SJCRH30 (cell line): ENCODE measurements at places on chromosomes 7 and 10. TPM values are rescaled to one million over a fixed set of nuclear protein-coding genes. Genes with fewer than 3 reads are reported as not detected.

- no peaks in the 10 kb centered on the region for H3K36me3 ChIP-seq
- peaks cover 6% of the 10 kb centered on the region; the same call in 1 of the 2 replicates for H3K4me1 ChIP-seq
- no peak overlapping the region for H3K4me3 ChIP-seq
- H3K27me3 ChIP-seq = no peaks in the 10 kb centered on the region
- H3K27ac ChIP-seq = no peak overlapping the region
Measured at GRCh38 chr7:87123105-87123504, 29.1 kb upstream of the DMTF1 start.

- H3K4me3 ChIP-seq = no peak overlapping the region
- no peaks in the 10 kb centered on the region for H3K27me3 ChIP-seq
- no peak overlapping the region for H3K27ac ChIP-seq
- H3K4me1 ChIP-seq = peaks cover 32% of the 10 kb centered on the region
- H3K36me3 ChIP-seq = no peaks in the 10 kb centered on the region
- DNase-seq = no peak
Measured at GRCh38 chr10:118978316-118978997, 51.1 kb upstream of the NANOS1 start.

GRCh38 chr7:4024806-4025205, 657.3 kb upstream of the FOXK1 start:
- no peak for DNase-seq
- H3K4me1 ChIP-seq = peaks cover 9% of the 10 kb centered on the region; the same call in 1 of the 2 replicates
- no peaks in the 10 kb centered on the region for H3K36me3 ChIP-seq
- H3K27ac ChIP-seq = no peak overlapping the region
- H3K27me3 ChIP-seq = no peaks in the 10 kb centered on the region

DNA sequence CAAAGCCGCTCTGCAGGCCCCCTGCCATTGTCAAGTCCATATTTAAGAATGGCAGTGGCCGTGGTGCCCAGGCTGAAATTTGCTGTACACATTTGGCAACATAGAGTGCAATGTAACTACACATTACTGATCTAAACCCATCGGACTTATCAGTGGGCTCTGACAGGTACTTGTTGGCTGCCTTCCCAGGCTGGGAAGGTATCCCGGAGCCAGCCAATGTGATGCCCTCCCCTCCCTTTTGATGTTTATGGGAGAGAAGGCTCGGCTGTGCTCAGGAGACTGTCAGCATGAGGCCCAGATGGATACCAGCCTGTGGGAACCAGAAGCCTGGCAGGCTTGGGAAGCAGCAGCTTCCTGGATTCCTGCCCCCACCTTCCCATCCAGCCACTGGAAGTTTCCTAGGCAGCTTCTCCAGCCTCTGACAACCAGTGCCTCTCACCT, 146.1 kb upstream of the TCF7L2 start:
- H3K27me3 ChIP-seq = no peaks in the 10 kb centered on the region
- H3K27ac ChIP-seq = no peak overlapping the region
- no peak for DNase-seq
- no peak overlapping the region for H3K4me3 ChIP-seq
- no peaks in the 10 kb centered on the region for H3K4me1 ChIP-seq

GRCh38 chr10:74072503-74072902, 74.6 kb downstream of the VCL start:
- H3K36me3 ChIP-seq = peaks cover 6% of the 10 kb centered on the region; the same call in 1 of the 2 replicates
- peak overlapping the region; percentile 74 for H3K27ac ChIP-seq
- H3K4me3 ChIP-seq = no peak overlapping the region
- no peaks in the 10 kb centered on the region for H3K27me3 ChIP-seq
- peak; percentile 79 for DNase-seq

GRCh38 chr10:45454859-45455258, 80.8 kb downstream of the ALOX5 start:
- H3K4me1 ChIP-seq = no peaks in the 10 kb centered on the region
- H3K4me3 ChIP-seq = no peak overlapping the region
- no peaks in the 10 kb centered on the region for H3K27me3 ChIP-seq
- no peaks in the 10 kb centered on the region for H3K36me3 ChIP-seq

DNA sequence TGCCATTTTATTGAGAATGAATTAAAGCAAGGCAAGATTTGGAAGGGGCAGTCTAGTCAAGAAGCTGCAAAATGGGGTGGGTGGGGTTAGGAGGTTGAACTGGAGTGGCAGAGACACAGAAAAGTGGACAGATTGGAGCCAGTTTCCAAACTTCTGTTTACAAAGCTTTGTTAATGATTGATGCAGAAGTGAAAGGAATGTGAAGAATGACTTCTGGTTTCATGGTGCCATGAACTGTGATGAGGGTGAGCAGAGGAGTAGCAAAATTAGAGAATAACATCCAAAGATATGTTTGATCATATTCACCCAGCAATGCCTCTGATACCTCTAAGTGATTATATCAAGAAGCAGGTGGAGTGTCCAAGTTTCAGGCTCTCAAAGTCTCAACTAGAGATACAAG, 1118.0 kb upstream of the C7orf33 start:
- no peaks in the 10 kb centered on the region for H3K36me3 ChIP-seq
- no peaks in the 10 kb centered on the region for H3K27me3 ChIP-seq
- DNase-seq = no peak
- H3K4me3 ChIP-seq = no peak overlapping the region

DNA sequence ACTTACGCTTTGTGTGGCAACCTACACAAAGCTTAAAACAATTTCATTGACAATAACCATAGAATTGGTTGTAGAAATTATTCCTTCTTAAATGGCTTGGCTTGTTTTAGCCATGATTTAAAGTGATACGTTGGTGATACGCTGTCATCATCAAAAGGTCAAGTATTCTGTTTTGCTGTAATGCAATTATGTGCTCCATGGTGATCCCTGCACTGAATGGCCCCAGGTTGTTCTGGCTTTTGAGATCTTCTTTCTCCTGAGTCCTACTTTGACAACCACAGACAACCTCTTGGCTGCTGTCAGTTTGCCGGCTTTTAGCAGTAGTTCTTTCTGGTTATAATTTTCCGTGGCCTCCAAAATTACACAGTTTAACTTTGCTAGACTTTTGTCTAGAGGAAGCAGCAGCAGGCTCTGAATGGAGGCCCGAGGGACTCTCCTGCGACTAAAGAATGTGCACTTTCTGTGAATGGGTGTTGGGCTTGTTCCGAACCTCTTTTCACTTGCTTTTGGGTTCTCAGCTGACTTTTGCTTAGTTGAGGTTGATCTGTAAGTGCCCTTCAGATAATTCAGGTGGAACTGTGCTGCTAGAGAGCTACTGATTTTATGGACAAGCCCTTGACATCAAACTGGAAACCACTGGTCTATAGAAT, 104.7 kb downstream of the TMEM178B start:
- no peaks in the 10 kb centered on the region for H3K36me3 ChIP-seq
- H3K27ac ChIP-seq = no peak overlapping the region
- no peak overlapping the region for H3K4me3 ChIP-seq

DNA sequence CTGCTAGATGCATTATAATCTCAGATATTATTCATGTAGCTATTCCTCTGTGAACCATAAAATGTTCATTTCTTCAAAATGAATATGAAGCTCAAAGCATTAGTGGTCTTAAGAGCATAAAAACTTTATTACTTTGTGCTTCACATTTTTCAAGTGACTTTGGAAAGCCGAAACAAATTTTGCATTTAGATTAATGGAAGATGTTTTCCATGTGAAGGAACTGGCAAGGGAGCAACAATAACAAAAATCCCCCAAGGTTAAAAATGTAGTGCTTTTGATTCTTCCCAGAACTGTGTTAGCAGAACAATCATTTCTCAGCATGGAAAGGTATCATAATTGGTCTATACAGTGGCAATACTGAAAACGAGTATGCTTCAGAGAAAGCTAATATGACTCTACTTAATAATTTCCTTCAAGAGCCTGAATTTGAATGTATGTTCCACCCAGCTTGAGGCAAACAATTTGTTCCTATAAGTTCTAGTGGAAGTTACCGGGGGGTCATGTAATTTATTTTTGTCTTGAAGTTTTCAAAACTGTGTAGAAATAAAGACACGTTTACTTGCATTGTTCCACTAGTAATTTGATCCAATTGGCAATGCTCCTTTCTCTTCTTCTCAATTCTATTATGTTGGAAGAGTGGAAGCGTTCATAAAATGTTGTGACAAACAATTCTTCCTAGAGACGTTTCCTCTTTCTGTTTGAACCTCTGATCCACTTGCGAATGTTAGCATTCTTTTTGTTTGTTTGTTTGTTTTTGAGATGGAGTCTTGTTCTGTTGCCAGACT, 665.4 kb downstream of the AUTS2 start:
- H3K27ac ChIP-seq = no peak overlapping the region
- H3K27me3 ChIP-seq = no peaks in the 10 kb centered on the region
- no peak for DNase-seq
- no peak overlapping the region for H3K4me3 ChIP-seq
- no peaks in the 10 kb centered on the region for H3K4me1 ChIP-seq

DNA sequence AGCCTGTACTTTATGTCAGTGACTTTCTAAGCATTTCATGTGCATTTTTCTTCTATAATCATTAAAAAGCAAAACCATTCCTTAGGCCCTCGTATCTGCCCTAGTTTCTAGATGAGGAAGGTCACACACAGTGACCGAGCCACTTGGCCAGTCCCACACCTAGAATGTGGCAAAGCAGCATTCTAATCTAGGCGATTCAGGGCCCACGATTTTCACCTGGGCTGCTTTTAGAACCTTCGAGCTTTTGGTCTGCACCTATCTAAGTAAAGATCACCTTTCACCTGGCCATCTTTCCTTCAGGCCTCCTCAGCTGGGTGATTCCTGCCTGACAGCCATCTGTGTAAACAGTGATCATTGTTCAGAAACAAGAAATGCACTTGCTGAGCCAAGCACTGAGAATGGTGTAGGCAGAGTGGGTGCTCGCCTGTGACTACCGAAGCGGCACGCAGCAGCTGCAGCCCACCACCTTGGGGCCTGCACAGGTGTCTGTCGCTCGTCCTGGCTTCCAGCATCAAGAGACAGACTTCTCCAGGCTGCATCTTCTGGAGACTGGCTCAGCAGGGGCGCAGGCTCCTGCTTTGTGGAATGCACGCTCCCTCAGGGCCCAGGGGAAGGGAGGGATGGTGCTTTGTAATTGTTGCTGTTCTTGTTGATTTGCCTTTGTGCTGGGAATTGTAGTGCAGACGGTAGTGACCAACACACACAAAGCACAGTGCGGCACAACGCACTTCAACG, 149.0 kb upstream of the INSYN2A start:
- no peaks in the 10 kb centered on the region for H3K27me3 ChIP-seq
- H3K4me1 ChIP-seq = no peaks in the 10 kb centered on the region
- H3K27ac ChIP-seq = no peak overlapping the region

DNA sequence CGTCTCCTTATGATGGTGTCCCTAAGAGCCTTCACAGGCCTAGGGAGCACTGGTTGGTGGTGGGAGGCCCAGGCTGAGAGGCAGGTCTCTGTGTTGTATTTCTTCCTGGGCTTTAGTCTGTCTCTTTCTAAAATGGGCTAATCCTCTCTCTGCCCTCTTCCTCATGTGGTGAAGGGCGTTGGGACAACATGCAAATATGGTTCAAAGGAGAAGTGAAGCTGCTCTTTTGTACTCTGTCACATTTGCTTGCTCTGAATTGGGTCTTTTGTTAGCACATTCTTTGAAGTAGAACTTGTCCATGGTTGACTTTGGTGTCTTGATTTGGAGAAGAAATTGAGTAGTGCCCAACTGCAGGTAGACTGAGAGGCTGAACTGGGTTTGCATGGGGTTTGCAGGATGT, 814 bp downstream of the HK1 start:
- no peak overlapping the region for H3K27ac ChIP-seq
- H3K27me3 ChIP-seq = no peaks in the 10 kb centered on the region
- no peaks in the 10 kb centered on the region for H3K4me1 ChIP-seq
- no peak overlapping the region for H3K4me3 ChIP-seq

GRCh38 chr7:132065193-132065988, 509.0 kb upstream of the PODXL start:
- H3K4me3 ChIP-seq = no peak overlapping the region
- peak overlapping the region; percentile 41 for H3K27ac ChIP-seq
- peak; percentile 56 for DNase-seq
- no peaks in the 10 kb centered on the region for H3K36me3 ChIP-seq

GRCh38 chr7:74240482-74240881, 13.7 kb downstream of the RFC2 start:
- no peak overlapping the region for H3K4me3 ChIP-seq
- DNase-seq = no peak
- no peak overlapping the region for H3K27ac ChIP-seq

DNA sequence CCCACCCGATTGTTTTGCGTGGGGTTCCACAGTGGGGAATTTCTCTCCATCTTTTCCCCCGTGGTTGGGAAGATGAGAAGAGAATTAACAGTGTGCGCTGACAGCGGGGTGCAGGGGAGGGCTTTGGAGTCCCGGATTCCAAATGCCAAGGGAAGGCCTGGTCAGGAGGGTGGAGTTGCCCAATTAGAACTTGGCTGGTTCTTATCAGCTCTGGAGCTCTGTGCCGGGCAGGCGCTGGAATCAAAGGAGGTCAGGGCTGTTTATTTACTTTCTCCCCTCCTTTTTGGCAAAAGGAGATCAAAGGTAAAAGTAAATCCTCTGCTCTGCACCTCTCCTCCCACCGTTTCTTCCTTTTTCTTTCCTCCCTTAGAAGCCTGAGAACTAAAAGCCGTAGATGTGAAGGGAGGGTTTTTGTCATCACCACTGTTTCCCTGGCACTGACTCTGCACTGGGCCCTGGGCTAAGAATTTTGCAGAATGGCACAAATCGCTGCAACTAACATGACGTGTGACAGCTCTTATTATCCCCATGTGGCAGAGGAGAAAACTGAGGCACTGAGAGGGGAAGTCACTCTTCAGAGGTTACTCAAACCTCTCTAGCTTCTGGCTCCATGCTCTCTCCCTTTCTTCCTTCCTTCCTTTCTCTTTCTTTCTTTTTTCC, 95.2 kb upstream of the ZNF716 start:
- H3K27me3 ChIP-seq = no peaks in the 10 kb centered on the region
- no peak for DNase-seq
- H3K4me3 ChIP-seq = no peak overlapping the region
- H3K27ac ChIP-seq = no peak overlapping the region
- no peaks in the 10 kb centered on the region for H3K4me1 ChIP-seq

DNA sequence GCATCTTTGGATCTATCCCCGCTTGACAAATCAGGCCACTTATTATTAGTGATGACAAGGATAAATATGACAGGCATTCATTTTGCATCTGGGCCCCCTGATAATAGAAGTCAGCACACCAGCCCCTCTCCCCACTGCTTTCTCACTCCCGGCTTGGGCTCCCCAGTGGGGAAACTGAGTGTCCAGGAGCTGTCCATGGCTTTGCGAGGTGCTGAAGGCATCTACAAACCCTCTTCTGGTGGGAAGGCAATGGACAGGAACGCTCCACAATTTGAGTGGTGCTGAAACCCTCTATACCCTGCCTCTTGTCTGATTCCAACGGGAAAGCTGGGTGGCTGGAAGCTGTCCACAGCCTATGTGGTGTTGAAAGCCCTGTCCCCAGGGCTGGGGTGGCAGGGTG, 61.7 kb upstream of the PCBD1 start:
- no peak overlapping the region for H3K4me3 ChIP-seq
- H3K36me3 ChIP-seq = no peaks in the 10 kb centered on the region
- no peak overlapping the region for H3K27ac ChIP-seq
- H3K4me1 ChIP-seq = no peaks in the 10 kb centered on the region
- no peak for DNase-seq
- no peaks in the 10 kb centered on the region for H3K27me3 ChIP-seq

Gene MYO3A
- not detected in 2 replicates for total RNA-seq

Gene LIPJ
- total RNA-seq = not detected in 2 replicates

Gene SP8
- 2.5 and 2.8 TPM in 2 replicates for total RNA-seq

Gene EGR2
- 0.71 and 1.3 TPM in 2 replicates for total RNA-seq

Gene TRIM74
- total RNA-seq = not detected in 2 replicates

Gene DENND11
- total RNA-seq = 14.5 and 17.0 TPM in 2 replicates

Gene CCT6A
- 484 and 522 TPM in 2 replicates for total RNA-seq

Gene CDNF
- 0.81 TPM in 1 of 2 replicates, not detected in the other for total RNA-seq

Gene PSD
- 0.18 and 0.26 TPM in 2 replicates for total RNA-seq

Gene TMEM270
- not detected in 2 replicates for total RNA-seq

Gene INMT
- 0.08 and 0.24 TPM in 2 replicates for total RNA-seq

Gene NPY4R
- total RNA-seq = not detected in 2 replicates

Gene TMEM229A
- total RNA-seq = not detected in 2 replicates

Gene ERLIN1
- total RNA-seq = 43.2 and 43.6 TPM in 2 replicates
